Endodermal cell (in vitro differentiated cells): ENCODE measurements at places on chromosomes 1 and 21.

DNA sequence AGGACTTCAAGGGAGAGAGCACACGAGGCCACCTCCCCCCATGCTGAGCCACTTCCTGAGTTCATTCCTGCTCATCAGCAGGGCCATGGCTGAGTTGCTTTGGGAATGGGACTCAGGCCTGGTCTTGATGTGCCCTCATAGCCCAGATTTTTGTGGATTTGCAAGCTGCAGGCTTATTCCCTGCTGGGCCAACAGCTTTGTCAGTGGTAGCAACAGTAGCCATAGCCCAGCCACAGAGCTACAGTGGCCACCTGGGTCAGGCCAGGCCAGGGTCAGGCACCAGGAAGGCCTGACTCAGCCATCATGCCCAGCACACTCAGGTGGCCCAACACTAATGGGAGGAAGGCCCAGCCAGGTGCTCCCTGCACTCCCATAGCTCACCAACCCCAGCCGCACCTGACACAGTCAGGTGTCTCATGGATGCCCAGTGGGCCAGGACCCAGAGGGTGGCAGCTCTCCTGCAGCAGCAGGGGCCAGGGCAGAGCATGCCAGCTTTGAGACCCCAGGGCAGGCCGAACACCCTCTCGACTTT, 33.5 kb downstream of the EPHA2 start:
- no peak overlapping the region for H3K4me3 ChIP-seq
- DNase-seq: peak; percentile 78
- H3K4me1 ChIP-seq: peaks cover 16% of the 10 kb centered on the region
- no peaks in the 10 kb centered on the region for H3K27me3 ChIP-seq
- peaks cover 47% of the 10 kb centered on the region for H3K36me3 ChIP-seq

DNA sequence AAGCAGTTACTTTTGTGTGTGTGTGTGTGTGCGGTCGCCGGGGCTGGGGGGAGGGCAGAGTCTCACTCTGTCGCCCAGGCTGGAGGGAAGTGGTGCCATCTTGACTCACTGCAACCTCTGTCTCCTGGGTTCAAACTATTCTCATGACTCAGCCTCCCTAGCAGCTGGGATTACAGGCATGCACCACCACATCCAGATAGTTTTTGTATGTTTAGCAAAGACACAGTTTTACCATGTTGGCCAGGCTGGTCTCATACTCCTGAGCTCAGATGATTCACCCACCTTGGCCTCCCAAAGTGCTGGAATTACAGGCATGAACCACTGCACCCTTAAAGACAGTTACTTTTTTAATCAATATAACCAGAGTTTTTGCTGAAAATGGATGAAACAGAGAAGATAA, 207.0 kb downstream of the PTPRC start:
- H3K27me3 ChIP-seq: no peaks in the 10 kb centered on the region
- no peak for DNase-seq
- no peaks in the 10 kb centered on the region for H3K4me1 ChIP-seq
- no peak overlapping the region for H3K27ac ChIP-seq
- H3K4me3 ChIP-seq: no peak overlapping the region

DNA sequence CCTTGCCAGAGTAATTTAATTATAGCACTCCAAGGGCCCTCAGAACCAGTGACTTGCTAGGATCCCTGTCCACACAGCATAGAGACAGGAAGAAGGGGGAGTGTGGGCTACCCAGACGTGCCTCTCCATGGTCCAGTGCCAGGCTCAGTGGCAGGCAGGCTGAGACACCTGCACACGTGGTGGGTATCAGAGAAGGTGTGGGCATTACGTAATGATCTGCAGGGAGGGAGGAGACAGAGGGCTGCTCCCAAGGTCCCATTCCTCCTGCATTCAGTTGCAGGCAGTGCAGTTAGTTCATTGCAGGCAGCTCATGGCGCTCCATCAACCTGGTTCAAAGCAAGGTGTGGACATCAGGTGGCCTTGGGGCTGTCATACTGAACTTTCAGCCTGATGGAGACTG, 49.9 kb downstream of the C8B start:
- H3K4me3 ChIP-seq: no peak overlapping the region
- DNase-seq: no peak
- peaks cover 24% of the 10 kb centered on the region for H3K4me1 ChIP-seq

GRCh38 chr1:28865997-28866650, 48.2 kb upstream of the EPB41 start:
- H3K4me1 ChIP-seq: no peaks in the 10 kb centered on the region
- no peak overlapping the region for H3K27ac ChIP-seq
- DNase-seq: no peak
- H3K27me3 ChIP-seq: no peaks in the 10 kb centered on the region
- H3K36me3 ChIP-seq: no peaks in the 10 kb centered on the region

DNA sequence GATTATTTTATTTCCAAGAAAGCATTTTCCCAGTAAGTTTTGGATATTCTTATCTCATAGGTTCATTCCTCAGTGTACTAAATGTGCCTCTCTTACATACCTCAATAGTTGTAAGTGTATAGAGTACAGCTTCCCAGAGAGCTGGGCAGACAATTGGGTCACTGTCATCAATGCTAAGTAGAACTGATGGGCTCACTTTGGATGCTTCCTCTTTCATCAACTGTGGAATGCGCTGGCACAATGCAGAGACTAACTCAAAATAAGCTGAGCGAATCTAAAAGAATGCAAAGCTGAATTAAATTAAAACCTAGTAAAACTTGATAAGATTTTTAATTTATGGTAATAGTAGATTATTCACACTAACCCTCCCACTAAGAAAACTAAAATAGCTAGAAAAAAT, 21.5 kb downstream of the LTN1 start:
- no peak overlapping the region for H3K27ac ChIP-seq
- H3K36me3 ChIP-seq: peaks cover 73% of the 10 kb centered on the region
- no peak overlapping the region for H3K4me3 ChIP-seq

- H3K4me1 ChIP-seq: no peaks in the 10 kb centered on the region
- H3K36me3 ChIP-seq: peaks cover 16% of the 10 kb centered on the region
- H3K27ac ChIP-seq: no peak overlapping the region
- no peak overlapping the region for H3K4me3 ChIP-seq
- H3K27me3 ChIP-seq: no peaks in the 10 kb centered on the region
These were observed 14.0 kb downstream of the RAB4A start for GRCh38 chr1:229284887-229285286.

GRCh38 chr1:111504097-111504496, 664 bp upstream of the ADORA3 start:
- no peak for DNase-seq
- no peaks in the 10 kb centered on the region for H3K36me3 ChIP-seq
- H3K27ac ChIP-seq: no peak overlapping the region
- H3K27me3 ChIP-seq: peaks cover 4% of the 10 kb centered on the region
